NCI-H1436 (cell line): ENCODE measurements at places on chromosomes 12 and 14.

- no peak for DNase-seq
Measured at GRCh38 chr12:125187148-125187745, 122.0 kb downstream of the AACS start.

DNA sequence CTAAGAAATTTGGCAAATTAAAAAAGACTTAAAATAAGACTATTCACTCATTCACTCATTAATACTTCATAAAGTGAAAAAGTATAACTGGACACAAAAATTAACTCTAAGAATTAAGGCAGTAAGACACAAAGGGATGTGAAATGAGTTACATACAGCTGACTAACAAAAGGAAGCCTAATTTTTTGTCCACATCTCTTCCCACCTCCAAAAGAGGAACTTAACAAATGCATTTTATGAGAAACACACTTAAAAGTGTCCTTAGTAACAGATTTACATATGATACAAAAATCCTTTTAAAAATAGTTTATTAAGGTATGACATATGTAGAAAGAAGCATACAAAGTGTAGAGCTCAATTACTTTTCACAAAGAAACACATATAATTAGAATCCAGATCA, 88.9 kb downstream of the NUMB start:
- DNase-seq, result no peak

- DNase-seq, result no peak
Measured at GRCh38 chr14:87094913-87095312, 898.1 kb downstream of the GALC start.

DNA sequence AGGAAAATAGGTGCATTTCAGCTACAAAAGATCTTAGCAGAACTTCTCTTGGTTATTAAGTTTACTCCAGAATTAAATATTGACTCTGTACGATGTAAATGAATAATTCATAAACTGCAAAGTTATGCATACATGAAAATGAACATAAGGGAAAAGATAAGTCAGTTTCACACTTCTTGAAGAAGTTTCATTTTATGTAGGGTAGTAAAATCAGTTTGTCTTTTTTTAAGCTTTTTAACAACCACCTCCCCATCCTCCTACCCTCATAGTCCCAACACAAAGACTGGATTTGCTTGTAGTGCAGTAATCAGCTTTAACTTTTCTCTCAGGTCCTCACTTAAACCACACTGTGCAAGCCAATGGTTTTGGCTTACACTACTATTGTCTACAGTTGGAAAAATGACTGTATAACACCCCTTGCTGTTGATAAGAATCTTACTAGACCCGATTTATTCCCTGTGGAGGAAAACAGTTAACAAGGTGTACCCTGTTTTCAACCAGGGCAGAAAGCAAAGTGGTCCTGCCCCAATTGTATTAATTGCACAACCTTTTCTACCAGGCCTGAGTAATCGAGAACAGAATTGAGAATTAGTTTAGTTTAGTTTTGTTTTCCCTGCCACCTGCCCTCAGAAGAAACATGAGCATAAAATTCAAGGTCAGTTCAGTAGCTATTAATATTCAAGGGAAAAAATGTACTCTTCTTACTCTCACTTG, 44.1 kb downstream of the NIN start:
- DNase-seq, result no peak

DNA sequence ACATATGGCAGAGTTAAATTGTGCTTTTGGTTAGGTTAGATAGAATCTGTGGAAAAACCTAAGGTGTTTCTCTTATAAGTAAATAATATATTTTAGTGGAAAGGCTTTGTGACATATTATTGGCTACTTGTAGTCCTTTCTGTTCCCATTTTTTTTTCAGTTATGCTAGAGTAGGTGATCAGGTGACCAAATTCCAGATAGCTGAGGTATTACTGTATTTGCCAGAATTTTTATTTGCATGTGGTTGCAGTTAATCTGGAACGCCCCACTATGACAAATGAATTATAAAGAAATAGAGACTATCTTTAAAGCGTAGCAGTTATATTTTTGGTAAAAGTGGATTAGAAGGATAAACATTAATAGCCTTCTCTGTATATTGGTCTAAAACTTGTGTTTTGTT, 52.0 kb downstream of the ARHGAP5 start:
- DNase-seq, result no peak

DNA sequence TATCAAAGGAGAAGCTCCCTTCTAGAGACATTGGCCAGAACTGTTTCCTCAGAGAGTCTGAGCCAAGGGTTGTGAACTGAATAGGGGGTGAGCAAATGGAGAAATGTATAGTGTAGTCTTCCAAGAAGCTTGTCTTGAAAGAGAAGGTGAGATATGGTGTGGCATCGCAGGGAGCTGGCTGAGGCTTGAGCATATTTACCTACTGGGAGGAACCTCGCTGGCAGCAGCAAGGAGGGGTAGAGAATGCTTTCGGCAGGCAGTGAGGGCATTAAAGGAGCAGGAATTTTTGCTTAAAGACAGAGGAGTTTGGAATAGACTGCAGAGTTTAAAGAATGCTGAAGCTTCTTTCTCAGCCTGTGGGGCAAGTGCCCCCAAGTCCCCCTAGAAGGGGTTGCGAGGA, 59.3 kb upstream of the PRMT8 start:
- no peak for DNase-seq
